GM23248 (cell line): ENCODE measurements at places on chromosomes 16 and 17. TPM values are rescaled to one million over a fixed set of nuclear protein-coding genes. Genes with fewer than 3 reads are reported as not detected.

Gene KREMEN2
- not detected in 2 replicates for total RNA-seq

Gene KRT24
- not detected in 2 replicates for total RNA-seq

GRCh38 chr17:4642286-4642685 lies 808 bp upstream of the ALOX15 start:
- no peak overlapping the region for H3K27ac ChIP-seq
- no peaks in the 10 kb centered on the region for H3K4me1 ChIP-seq
- H3K36me3 ChIP-seq: no peaks in the 10 kb centered on the region
- peaks cover 48% of the 10 kb centered on the region for H3K27me3 ChIP-seq
- DNase-seq: no peak

DNA sequence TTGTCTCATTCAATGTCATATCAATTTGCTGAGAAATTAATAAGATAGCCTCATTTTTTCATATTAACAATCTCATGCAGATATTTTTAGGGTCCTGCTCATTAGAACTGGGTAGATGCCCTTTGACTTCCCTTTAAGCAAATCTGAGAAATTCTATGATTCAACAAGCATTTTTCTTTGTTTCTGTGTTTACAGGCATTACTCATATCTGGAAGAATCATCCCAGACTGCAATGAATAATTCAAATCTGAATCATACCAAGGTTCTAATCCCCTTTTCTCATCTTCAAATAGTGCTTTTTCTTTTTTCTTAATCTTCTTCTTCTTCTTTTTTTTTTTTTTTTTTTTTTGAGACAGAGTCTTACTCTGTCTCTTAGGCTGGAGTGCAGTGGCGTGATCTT lies 69.2 kb upstream of the KIFC3 start:
- H3K27me3 ChIP-seq: no peaks in the 10 kb centered on the region
- peak overlapping the region; percentile 31 for H3K27ac ChIP-seq
- no peaks in the 10 kb centered on the region for H3K36me3 ChIP-seq
- no peak overlapping the region for H3K4me3 ChIP-seq
- H3K4me1 ChIP-seq: peaks cover 15% of the 10 kb centered on the region

DNA sequence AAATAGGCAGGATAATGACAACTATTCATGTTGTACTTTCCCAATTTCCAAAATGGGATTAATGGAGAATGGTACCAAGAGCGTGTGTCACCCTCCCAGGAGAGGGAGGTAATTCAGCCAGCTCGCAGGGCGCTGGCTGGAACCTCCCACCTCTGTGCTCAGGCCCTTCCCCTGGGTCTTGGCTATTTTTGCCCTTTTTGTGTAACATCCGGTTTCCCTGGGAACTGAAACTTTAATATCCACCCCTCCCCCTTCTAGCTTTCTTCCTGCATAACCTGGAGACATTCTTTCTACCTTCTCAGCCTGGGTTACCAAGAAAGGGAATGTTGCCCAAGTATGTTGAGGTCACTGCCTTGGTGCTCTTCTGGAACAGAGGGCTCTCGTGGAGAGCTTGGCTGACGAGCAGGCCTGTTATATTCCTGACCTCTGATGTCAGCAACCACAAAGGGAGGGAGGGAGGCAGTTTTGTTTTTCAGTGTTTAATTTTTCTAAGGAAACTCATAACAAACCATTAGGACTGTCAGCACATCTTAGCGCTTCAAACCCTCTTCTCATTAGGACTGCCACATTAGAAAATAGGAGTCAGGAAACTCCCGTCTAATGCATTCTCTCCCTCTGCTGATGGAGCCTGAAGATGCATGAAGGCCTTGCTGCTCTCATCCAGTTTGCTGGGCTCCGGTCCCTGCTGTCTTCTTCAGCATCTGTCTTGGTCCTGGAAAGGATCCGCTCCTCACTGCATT lies 25.6 kb downstream of the ITGB3 start:
- peak overlapping the region; percentile 90 for H3K27ac ChIP-seq
- peak; percentile 98 for DNase-seq
- peak overlapping the region; percentile 32 for H3K4me3 ChIP-seq
- H3K36me3 ChIP-seq: no peaks in the 10 kb centered on the region

DNA sequence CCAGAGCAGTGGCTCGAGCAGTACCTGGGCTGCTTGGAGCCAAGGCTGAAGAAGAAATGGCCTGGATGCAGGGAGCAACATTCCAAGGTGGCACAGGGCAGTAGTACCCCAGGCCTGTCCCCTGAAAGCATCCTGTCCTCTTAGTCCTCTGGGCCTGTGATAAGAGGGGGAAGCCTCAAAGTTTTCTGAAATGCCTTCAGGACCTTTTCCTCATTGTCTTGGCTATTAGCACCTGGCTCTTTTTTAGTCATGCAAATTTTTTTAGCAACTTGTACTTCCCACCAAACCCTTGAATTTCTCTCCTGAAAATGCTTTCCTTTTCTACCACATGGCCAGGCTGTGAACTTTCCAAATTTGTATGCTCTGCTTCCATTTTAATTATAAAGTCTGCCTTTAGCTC lies 148.9 kb downstream of the HS3ST2 start:
- no peak overlapping the region for H3K27ac ChIP-seq
- H3K4me1 ChIP-seq: no peaks in the 10 kb centered on the region
- H3K36me3 ChIP-seq: no peaks in the 10 kb centered on the region
- H3K27me3 ChIP-seq: no peaks in the 10 kb centered on the region

DNA sequence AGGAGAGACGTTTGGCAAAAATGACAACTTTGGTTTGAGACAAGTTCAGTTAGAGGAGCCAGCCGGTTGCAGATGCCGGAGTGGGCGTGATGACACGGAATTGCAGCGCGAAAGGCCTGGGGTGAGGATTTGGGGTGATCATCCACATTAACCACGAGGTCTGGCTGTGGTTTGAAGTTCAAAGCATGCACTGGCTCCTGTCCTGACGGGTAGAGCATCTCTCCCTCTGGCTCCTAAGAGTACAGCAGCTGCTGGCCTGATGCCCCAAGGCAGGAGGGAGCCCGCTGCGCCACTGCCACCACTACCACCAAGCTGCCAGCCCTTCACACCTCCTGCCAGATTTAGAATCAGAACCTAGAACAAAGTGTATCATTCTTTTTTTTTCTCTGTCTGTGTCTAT lies 3.7 kb downstream of the RHBDL3 start:
- H3K27ac ChIP-seq: no peak overlapping the region
- no peak overlapping the region for H3K4me3 ChIP-seq
- DNase-seq: peak; percentile 25
- no peaks in the 10 kb centered on the region for H3K4me1 ChIP-seq
- H3K27me3 ChIP-seq: peaks cover 11% of the 10 kb centered on the region
